ENCODE measurements at places on chromosomes 13 and 19.
A peak's percentile ranks its signal among the peaks of the same experiment; 100 is the strongest.

DNA sequence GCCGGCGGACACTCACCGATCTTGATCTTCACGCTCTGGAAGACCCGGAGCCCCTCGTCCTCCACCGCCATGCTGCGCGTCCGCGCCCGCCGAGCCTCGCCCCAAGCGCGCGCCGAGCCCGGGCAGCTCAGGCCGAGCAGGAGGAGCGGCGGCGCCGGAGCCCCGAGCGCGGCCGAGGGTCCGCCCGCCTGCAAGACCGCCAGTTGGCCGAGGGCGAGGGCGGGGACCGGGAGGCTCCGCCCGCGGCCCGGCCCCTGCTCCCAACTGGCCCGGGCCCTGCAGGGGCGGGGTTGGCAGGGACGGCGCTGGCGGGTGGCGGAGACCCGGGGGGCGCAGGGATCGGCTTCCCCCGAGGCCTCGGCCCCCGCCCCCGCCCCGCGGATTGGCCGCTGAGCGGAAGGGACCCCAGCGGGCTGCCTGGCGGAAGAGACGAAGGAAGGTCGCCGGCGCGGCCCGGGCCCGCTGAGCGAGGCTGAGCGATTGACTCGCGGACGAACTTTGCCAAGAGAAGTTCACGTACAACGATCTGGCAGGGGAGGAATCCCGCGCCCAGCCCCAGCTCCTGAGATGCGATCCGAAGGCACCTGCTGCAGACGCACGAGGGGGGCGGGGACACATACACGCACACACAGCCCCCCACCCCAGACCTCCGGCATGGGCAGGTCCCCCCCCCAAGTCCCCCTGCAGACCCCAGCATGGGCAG, at the start of gene RASA3:
RASA3 (minus strand) TSS at position 205 of the 703 bp plus-strand sequence; CDS start at position 71, 134 bp downstream.
- no peak for DNase-seq

DNA sequence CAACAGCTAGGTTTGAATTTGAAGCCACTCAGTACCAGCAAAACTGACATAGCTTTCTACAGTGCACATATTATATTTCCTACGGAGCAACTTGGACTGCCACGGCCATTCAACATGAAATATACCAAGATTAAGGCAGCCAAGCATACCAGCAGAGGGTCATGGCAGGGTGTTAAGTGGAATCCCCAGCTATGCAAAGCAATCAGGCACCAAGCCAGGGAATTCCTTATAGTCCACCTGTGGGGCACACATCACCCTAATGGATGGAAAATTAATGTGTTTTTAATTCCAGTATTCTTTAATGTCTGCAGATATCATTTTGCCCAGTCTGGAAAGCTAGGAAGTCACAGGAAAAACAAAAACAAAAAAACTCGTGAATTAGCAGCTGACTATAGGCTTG, 1190.3 kb downstream of the EFNB2 start:
- no peak for DNase-seq

DNA sequence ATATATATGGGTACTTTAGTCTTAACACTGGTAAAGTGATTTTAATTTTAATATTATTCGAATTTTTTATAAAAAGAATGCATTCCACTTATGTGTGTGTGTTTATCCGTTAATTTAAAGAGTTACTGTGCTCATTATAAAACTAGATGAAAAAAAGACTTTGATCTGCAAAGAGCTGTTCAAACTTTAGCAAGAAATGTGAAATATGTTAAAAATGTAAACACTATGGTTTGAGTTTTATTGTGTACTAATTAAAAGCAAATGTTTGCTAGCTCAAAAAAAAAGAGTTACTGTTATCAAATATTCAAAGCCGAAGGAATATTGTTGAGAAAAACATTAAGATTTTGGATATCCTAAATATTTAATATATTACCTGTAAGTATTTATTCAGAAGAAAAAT, 34.5 kb downstream of the UFM1 start:
- DNase-seq, result no peak

- DNase-seq, result no peak
Observed at GRCh38 chr19:3471954-3472655, 8.2 kb downstream of the SMIM24 start.

GRCh38 chr19:41039806-41040205, 48.4 kb upstream of the CYP2A13 start:
- DNase-seq, result no peak

GRCh38 chr19:4302243-4302640, at the start of gene TMIGD2:
Gene TMIGD2 (minus strand): TSS chr19:4302389. CDS start chr19:4302385, 4 bp downstream.
- peak; percentile 60 for DNase-seq

GRCh38 chr13:102443249-102443648, 41.4 kb upstream of the FGF14 start:
- no peak for DNase-seq

DNA sequence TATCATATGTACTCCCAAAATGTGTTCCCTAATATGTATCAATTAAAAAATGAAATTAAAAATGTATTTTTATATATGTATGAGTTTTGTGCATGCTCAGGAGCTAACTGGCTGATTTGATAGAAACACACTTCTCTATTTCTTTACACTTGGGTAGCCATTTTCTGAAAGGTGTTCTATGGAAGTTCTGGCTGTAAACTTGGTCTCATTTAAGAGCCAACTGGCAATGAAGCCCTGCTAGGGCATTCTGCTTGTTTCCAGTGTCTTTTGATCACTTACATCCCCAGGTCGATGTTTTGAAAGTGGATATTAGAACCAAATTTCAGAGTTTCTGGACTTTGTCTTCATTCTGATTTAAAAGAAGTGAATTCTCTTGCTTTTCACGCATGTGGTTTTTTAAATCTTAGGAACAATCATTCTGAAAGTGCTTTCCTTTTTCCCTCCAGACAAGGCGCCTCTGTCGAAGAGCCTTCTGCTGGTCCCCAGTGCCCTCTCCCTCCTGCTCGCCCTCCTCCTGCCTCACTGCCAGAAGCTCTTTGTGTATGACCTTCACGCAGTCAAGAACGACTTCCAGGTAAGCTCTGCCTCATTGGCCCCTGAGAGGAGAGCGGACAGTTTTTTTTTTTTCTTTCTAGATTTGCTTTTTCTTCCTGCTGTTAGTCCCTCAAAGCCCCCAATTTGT, 20.1 kb downstream of the GPR18 start:
- no peak for DNase-seq

- no peak for DNase-seq
Observed at GRCh38 chr19:5054551-5055456, 85.9 kb downstream of the KDM4B start.

DNA sequence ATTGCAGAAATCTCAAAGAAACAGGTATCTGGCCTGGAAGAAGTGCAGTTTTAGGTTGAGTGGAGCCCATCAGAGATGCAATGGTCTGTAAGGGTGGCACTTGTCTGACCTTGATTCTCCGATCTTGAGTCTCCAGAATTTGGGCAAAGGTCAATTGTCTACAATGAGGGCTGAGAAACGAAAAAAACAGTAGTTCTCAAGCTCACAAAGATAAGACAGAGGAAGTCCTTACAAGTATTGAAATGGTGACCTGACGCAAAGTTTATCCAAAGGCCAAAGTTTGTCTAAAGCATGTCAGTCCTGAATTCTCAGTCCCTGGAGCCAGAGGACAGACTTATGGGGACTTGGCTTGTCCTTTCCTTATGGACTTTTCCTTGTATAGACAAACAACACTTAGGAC, 40.3 kb downstream of the CYSLTR2 start:
- DNase-seq, result no peak

- DNase-seq, result no peak
Observed at GRCh38 chr19:33826521-33826920, 29.9 kb downstream of the KCTD15 start.

DNA sequence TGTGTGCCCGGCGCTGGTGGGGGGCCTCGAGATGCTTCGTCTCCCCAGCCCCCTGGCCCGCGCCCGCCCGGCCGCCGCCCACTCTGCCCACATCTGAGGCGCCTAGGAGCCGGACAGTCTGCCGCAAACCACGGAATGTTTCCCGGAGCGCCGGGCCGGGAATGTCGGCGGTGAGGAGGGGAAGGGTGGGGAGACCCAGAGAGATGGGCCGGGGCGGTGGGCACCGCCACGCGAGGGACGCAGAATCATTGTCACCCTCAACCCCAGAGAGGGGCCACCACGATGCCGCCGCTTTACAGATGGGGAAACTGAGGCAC, 46.1 kb upstream of the NFIC start:
- DNase-seq, result no peak
